Naive thymus-derived CD8-positive, alpha-beta T cell (primary cell): ENCODE measurements at places on chromosomes 3 and 15. TPM values are rescaled to one million over a fixed set of nuclear protein-coding genes. Genes with fewer than 3 reads are reported as not detected.

DNA sequence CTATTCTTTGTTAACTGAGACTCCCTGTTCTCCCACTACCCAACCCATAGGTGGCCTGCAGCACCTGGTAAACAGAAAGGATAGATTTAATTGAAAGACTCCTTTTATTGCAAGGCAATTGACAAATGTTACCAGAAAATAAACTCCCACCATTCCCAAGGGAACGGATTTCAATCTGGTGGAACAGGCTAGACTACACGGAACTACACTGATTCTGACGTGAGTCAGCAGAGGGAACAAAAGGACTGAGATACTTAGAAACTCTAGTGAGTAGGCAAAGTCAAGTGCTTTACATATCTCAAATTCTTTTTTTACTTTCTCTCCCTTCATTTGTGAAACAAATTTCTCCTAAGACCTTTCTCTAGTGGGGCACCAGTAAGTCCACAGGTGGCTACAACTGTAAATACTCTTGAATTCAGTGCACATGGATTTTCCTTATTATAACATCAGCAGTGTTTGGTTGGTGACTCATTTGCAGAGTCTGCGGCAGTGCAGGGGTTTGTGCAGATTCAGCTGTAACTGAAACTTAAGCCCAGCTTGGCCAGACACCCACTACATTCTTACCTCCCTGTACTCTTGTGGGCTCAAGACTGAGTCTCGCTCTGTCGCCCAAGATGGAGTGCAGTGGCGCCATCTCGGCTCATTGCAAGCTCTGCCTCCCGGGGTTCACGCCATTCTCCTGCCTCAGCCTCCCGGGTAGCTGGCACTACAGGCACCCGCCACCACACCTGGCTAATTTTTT lies 34.3 kb upstream of the PLSCR2 start:
- H3K27ac ChIP-seq = no peak overlapping the region
- no peak overlapping the region for H3K4me3 ChIP-seq
- H3K27me3 ChIP-seq = no peaks in the 10 kb centered on the region
- no peak for DNase-seq
- H3K36me3 ChIP-seq = no peaks in the 10 kb centered on the region

- peak; percentile 32 for DNase-seq
- no peaks in the 10 kb centered on the region for H3K27me3 ChIP-seq
- no peaks in the 10 kb centered on the region for H3K36me3 ChIP-seq
- peak overlapping the region; percentile 95 for H3K27ac ChIP-seq
- peaks cover 72% of the 10 kb centered on the region for H3K4me1 ChIP-seq
- H3K4me3 ChIP-seq = peak overlapping the region; percentile 90
These were observed 71.9 kb upstream of the MBNL1 start for GRCh38 chr3:152196782-152197181.

GRCh38 chr3:56477646-56478045 lies 9.4 kb upstream of the ERC2 start:
- H3K27ac ChIP-seq = no peak overlapping the region
- no peaks in the 10 kb centered on the region for H3K36me3 ChIP-seq
- H3K27me3 ChIP-seq = peaks cover 18% of the 10 kb centered on the region
- H3K4me3 ChIP-seq = no peak overlapping the region

The NME9 gene
- polyA plus RNA-seq = 2.1 TPM

The ZPLD1 gene
- not detected for polyA plus RNA-seq

The GUCA1C gene
- not detected for polyA plus RNA-seq
